Endothelial cell (in vitro differentiated cells): ENCODE measurements at places on chromosomes 6 and 20.

DNA sequence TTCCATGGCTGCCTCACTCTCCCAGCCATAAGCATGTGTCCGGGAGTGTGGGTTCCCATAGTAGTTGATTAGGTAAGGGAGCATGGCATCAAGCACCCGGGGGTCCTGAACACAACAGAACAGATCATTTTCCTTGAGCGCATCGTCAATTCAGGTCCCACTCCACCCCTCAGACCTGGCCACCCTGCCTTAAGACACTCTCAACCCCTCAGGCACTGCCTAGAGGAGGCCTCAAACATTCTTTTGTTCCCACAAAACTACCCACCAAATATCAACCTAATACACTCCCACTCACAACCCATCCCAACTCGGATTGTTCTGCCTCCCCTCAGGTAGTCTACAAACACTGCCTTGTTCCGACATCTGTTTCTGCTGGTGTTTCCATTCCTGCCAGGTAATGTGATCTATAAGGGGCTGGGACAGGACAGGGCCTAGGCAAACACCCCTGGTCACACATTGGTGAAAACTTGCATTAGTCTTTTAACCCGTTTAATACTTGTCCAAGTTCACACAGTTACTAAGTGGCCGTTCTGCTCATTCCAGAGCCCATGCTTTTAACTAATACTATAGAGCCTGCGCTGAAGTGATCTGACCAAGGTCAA lies 1.4 kb downstream of the NFS1 start:
- no peak overlapping the region for H3K27ac ChIP-seq
- H3K4me3 ChIP-seq: peak overlapping the region; percentile 95
- peaks cover 30% of the 10 kb centered on the region for H3K4me1 ChIP-seq
- peaks cover 17% of the 10 kb centered on the region for H3K36me3 ChIP-seq
- no peak for DNase-seq

DNA sequence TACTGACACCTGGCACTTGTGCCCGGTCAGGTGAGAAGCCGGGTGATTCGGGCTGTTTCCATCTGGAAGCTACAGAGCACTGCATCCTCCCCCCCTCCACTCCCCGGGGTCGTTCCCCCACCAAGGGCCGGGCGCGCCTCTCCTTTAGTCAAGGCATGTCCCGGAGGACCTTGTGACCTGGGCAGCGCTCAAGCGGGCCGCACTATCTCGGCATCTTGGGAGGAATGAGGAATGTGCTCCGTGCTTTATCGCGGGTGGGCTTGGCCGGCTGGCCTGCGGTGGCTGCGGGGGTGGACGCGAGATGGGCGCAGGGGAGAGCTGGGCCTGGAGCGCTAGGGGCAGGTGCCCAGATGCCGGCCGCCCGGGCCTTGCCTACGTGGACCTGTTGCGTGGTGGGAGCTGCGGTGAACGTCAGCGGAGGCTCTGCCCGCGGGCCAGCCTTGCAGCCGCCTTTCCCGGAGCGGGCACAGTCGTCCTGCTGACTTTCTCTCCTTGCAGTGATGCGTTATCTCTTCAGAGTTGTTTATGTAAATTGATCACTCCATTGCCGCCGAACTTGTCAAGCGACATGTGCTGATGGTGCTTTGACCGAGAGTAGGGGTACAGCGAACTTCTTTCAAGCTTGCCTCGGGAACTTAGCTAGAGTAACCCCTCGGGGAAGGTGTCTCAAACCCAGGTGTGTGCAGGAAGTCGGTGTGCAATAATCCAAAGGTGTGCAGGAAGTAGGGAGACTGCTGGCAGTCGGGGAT lies 1.1 kb downstream of the LRRC1 start:
- peak overlapping the region; percentile 50 for H3K27ac ChIP-seq
- H3K4me1 ChIP-seq: peaks cover 29% of the 10 kb centered on the region
- H3K4me3 ChIP-seq: peak overlapping the region; percentile 99
- H3K27me3 ChIP-seq: peaks cover 19% of the 10 kb centered on the region

DNA sequence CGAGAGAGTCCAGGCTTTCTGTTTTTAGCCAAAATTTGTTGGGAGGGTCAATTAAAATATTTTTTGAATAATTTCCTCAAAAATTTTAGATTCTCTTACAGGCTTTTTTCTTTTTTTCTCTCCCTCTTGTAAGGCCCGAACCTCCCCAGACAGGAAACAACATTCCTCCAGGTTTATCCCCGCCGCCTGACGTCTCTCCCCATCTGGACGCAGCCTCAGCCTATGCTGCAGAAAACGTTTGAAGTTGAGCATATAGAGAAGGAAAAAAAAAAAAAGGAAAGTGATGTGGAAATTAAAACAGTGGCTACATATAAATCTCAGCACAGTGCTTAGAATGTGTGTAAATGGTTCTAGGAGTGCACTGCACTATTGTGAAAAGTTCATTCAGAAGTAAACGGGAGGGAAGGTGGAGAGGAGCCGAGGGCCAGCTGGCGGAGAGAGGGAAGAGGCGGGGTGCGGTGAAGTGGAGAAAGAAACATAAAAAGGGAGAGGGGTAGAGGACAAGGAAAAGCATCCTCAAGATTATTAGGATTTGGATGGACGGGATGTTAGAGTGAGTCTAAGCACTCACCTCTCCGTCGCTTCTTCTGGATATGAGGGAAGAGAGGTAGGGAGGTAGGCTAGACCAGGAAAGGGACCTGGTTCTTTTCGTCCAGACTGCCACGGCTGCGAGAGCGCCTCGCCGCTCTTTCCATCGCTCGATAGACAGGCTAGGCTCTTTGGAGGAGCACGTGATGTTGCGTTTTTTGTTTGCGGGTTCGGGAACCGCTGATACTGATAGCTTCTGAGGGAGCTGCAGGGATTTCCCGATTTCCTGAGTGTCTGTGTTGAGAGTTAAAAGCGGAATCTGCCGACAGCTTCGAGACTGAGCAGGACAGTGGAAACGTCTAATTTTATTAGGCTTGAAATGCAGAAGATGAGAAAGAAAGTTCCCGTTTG lies 98.7 kb downstream of the TRIM27 start:
- peaks cover 15% of the 10 kb centered on the region for H3K4me1 ChIP-seq
- peak overlapping the region; percentile 85 for H3K4me3 ChIP-seq
- H3K36me3 ChIP-seq: no peaks in the 10 kb centered on the region

- no peaks in the 10 kb centered on the region for H3K4me1 ChIP-seq
- no peak for DNase-seq
- peaks cover 3% of the 10 kb centered on the region for H3K27me3 ChIP-seq
- H3K4me3 ChIP-seq: no peak overlapping the region
Observed at GRCh38 chr6:130313206-130313605, 52.6 kb upstream of the TMEM200A start.

GRCh38 chr6:20706238-20706938 lies 172.1 kb downstream of the CDKAL1 start:
- no peaks in the 10 kb centered on the region for H3K27me3 ChIP-seq
- no peak overlapping the region for H3K4me3 ChIP-seq
- no peak for DNase-seq
- H3K36me3 ChIP-seq: no peaks in the 10 kb centered on the region

- H3K27ac ChIP-seq: no peak overlapping the region
- no peaks in the 10 kb centered on the region for H3K36me3 ChIP-seq
- DNase-seq: no peak
- no peaks in the 10 kb centered on the region for H3K27me3 ChIP-seq
- H3K4me1 ChIP-seq: no peaks in the 10 kb centered on the region
Observed at GRCh38 chr6:25868436-25869183, 5.4 kb downstream of the SLC17A3 start.

- no peak overlapping the region for H3K4me3 ChIP-seq
- no peaks in the 10 kb centered on the region for H3K36me3 ChIP-seq
- H3K27me3 ChIP-seq: peaks cover 1% of the 10 kb centered on the region
- no peaks in the 10 kb centered on the region for H3K4me1 ChIP-seq
- DNase-seq: no peak
Observed at GRCh38 chr6:55286824-55287223, 40.4 kb upstream of the GFRAL start.

- no peaks in the 10 kb centered on the region for H3K27me3 ChIP-seq
- DNase-seq: no peak
- H3K4me1 ChIP-seq: no peaks in the 10 kb centered on the region
- H3K36me3 ChIP-seq: no peaks in the 10 kb centered on the region
- H3K27ac ChIP-seq: no peak overlapping the region
Observed at GRCh38 chr6:55058682-55059081, 115.6 kb upstream of the HCRTR2 start.

GRCh38 chr6:125140808-125141207 lies 12.8 kb upstream of the TPD52L1 start:
- H3K27me3 ChIP-seq: no peaks in the 10 kb centered on the region
- no peak overlapping the region for H3K27ac ChIP-seq
- DNase-seq: no peak
- peaks cover 14% of the 10 kb centered on the region for H3K4me1 ChIP-seq
- H3K36me3 ChIP-seq: peaks cover 23% of the 10 kb centered on the region
- no peak overlapping the region for H3K4me3 ChIP-seq

DNA sequence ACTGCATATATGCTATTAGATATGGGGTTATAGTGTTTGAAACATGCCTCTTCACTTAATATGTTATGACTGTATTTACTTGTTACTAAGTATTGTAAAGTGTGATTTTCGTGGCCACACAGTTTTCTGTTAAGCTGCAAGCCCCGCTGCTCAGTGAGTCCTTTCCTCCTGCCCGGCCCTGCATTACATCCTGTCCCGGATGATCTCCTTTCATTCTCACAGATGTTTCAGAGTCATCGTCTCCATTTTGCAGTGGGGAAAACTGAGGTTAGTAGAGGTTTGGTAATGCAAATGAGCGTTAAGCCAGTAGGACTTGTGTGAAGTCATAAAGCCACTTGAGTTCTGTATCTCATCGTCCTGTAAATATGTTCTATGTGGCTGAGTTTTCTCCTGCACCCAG lies 155.5 kb downstream of the CFAP61 start:
- no peak for DNase-seq
- peaks cover 4% of the 10 kb centered on the region for H3K4me1 ChIP-seq
- no peak overlapping the region for H3K4me3 ChIP-seq
- H3K27me3 ChIP-seq: no peaks in the 10 kb centered on the region
- peaks cover 4% of the 10 kb centered on the region for H3K36me3 ChIP-seq

DNA sequence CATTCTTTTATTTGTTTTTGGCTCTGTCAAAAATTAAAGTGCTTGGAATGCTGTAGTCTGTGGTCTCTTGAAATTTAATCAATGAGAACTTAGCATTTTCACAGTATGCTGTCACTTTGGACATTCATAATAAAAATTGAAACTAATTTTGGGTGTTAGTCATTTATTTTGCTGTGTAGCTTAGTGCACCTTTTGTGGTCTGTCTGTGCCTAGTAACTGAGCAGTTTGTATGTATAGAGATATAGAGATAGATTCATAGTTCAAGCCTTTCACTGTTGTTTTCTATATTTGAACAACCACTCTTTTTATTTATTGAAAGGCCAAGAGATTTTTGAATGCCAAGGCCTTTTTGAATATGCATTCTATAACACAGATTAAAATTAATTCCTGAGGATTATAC lies 86.4 kb upstream of the TIAM2 start:
- no peak for DNase-seq
- no peak overlapping the region for H3K4me3 ChIP-seq
- H3K27me3 ChIP-seq: no peaks in the 10 kb centered on the region
- H3K36me3 ChIP-seq: no peaks in the 10 kb centered on the region

GRCh38 chr6:163496205-163496604 lies 81.7 kb downstream of the QKI start:
- no peak for DNase-seq
- H3K27ac ChIP-seq: no peak overlapping the region
- H3K4me3 ChIP-seq: no peak overlapping the region
- no peaks in the 10 kb centered on the region for H3K27me3 ChIP-seq
- H3K4me1 ChIP-seq: peaks cover 13% of the 10 kb centered on the region
- no peaks in the 10 kb centered on the region for H3K36me3 ChIP-seq

DNA sequence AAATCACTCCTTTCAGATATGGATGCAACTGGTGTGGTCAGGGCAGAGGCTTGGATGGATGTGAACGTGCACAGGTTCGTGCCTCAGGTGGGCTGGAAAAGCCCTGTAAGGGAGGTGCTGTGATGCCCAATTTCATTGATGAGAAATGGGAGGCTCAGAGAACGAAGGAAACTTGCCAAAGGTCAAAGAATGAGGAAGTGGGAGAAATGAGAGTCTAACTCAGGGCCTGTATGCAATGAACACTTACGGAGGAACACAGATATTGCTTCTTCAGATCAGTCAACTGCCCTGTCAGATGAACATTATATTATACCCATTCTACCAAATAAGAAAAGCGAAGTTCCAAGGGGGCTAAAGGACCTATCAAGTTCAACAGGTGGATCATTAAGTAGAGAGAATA lies 134.7 kb downstream of the RCAN2 start:
- no peak for DNase-seq
- no peaks in the 10 kb centered on the region for H3K36me3 ChIP-seq
- no peak overlapping the region for H3K4me3 ChIP-seq
- H3K4me1 ChIP-seq: peaks cover 10% of the 10 kb centered on the region

- H3K36me3 ChIP-seq: no peaks in the 10 kb centered on the region
- H3K27me3 ChIP-seq: no peaks in the 10 kb centered on the region
- DNase-seq: no peak
- H3K4me1 ChIP-seq: peaks cover 12% of the 10 kb centered on the region
Observed at GRCh38 chr6:128071212-128071611, 170.4 kb upstream of the THEMIS start.

GRCh38 chr20:63026582-63027165 lies 19.9 kb upstream of the BHLHE23 start:
- H3K4me1 ChIP-seq: peaks cover 3% of the 10 kb centered on the region
- H3K27ac ChIP-seq: no peak overlapping the region
- peaks cover 11% of the 10 kb centered on the region for H3K27me3 ChIP-seq
- H3K4me3 ChIP-seq: no peak overlapping the region

- no peak for DNase-seq
- H3K4me3 ChIP-seq: no peak overlapping the region
- no peak overlapping the region for H3K27ac ChIP-seq
- H3K27me3 ChIP-seq: peaks cover 6% of the 10 kb centered on the region
Observed at GRCh38 chr20:50294164-50295088, 103.8 kb downstream of the CEBPB start.

DNA sequence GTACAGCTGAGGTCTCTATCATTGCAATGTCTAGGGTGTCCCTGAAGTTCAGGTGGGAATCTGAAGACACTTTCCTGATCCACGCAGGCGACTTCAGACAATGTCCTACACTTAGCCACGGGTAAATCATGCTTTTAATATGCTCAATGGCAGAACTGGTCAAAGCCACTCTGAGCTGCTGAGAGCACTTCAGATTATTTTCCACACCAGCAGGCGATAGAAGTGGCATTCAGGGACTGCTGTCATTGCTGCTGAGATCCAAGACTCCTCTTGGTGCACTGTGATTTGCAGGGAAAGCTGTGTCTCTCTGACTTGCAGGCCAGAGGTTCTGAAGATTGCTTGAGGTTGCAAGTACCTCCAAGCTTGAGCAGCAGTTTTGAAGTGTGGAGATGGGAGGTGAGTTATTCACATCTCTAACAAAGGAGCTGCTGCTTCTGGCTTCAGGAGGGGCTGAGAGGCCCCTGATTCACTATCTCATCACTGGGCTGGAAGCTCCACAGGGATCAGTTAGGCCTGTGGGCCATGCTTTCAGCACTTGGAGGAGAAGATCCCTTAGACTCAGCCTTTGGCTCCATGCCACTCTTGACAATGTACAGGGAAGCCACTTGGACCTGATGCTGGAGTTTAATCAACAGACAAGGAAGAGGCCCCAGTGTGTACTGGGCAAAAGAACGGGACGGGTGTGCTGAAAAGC lies 2.9 kb upstream of the SSTR4 start:
- peaks cover 19% of the 10 kb centered on the region for H3K27me3 ChIP-seq
- no peak overlapping the region for H3K4me3 ChIP-seq
- no peaks in the 10 kb centered on the region for H3K36me3 ChIP-seq
- no peak overlapping the region for H3K27ac ChIP-seq
